ENCODE measurements at places on chromosomes 5 and 9.

GRCh38 chr5:176625512-176625911, 4.8 kb downstream of the SNCB start:
- no peak for DNase-seq

DNA sequence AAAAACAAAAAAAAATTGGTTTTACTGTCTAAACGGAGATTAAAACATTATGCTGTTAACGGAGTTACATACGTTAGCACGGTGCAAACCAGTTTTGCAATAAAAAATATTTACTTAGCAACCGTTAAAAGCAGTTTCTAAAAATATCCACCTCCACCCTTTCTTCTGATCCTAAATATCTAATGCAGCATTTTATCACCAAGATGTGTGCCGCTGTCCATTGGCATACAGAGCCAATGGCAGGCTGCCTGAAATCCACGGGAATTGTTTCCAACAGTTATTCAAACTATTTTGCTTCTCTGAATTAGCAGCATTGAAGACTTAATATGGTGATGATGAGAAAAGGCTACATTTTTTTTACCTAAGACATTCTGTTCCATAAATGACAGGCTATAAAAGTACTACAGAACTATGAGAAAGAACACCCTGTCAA, 61.6 kb downstream of the CSNK1A1 start:
- peak; percentile 49 for DNase-seq

DNA sequence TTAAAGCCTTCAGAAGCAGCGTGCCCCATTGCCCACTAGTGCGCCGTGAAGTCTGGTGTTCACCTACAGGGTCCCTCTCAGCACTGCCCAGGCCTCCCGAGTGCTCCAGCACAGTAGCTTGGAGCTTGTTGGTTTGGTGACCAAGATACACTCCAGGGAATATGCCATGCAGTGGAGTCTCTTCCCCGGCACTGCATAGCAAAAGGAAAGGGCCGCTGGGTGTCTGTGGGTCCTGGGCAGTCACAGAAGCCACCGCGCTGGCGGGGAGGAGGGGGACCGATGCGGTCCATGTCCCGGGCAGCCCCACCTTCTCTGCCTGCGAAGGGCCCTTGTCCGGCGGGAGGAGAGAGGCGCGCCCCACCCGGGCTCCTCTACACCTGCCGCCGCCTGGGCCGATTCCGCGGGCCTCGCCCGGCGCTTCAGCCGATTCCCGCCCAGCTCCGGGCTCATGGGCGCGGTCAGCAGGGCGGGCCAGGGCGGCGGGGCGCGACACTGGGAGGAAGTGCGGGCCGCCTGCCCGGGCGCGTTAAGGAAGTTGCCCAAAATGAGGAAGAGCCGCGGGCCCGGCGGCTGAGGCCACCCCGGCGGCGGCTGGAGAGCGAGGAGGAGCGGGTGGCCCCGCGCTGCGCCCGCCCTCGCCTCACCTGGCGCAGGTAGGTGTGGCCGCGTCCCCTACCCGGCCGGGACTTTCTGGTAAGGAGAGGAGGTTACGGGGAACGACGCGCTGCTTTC, at the start of gene SYK:
TSS of gene SYK (plus strand) at position 579 of the 732 bp plus-strand sequence. CDS start 42,080 bp downstream, outside the sequence.
- peak; percentile 67 for DNase-seq

- DNase-seq, result no peak
Observed at GRCh38 chr5:176772271-176773210, 37.8 kb upstream of the UNC5A start.

- DNase-seq, result no peak
Observed at GRCh38 chr5:2173151-2173834, 290.6 kb upstream of the IRX4 start.

DNA sequence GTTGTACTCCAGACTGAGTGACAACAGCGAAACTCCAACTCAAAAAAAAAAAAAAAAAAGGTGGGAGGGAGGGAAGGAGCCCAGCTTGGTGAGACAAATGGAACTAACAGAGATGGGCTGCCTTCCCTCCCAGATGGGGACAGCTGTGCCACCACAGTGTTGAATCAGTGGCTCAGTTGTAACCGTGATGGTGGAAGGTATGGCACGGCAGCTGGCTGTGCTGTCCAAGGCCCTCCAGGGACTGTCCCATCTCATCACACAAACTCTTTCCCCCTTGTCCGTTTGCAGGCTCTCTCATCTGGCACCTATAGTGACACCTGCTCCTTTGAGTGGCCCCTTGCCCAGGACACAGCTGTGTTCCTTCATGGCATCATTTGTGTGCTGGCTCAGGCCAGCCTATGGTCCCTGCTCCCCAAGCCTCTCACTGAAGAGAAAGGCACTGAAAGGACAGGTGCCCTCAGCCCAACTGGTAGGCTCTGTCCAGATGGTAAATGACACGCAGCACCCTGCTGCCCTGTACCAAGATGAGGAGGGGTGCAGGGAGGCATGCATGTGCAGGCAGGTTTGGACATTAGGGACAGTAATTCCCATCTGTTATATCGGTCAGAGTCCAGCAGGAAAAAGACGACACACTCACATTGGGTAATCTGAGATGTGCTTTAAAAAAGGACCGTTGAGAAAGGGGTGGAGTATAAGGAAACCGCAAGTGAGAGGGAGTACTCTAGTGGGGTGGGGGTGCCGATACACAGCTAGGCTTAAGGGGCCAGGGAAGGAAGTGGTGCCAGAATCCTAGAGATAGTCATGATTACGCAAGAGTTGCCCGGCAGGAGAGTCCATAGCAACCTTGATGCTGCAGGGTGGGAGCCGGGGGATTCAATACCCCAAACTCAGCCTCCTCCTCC, 4.3 kb downstream of the SMIM33 start:
- peak; percentile 50 for DNase-seq

Measured in epithelial cell of esophagus (primary cell).